Neural crest cell (in vitro differentiated cells): ENCODE measurements at places on chromosomes 6 and 20. TPM values are rescaled to one million over a fixed set of nuclear protein-coding genes. Genes with fewer than 3 reads are reported as not detected.

The SCRT2 gene
- 3.7 and 4.1 TPM in 2 replicates for total RNA-seq

The DST gene
- 117 and 124 TPM in 2 replicates for total RNA-seq

The HLA-DPB1 gene
- total RNA-seq = 18.7 and 20.4 TPM in 2 replicates

The ERVFRD-1 gene
- not detected in 2 replicates for total RNA-seq

The MYB gene
- 6.8 and 8.1 TPM in 2 replicates for total RNA-seq

The HTR1B gene
- 0.16 and 0.18 TPM in 2 replicates for total RNA-seq

The RFX6 gene
- not detected in 2 replicates for total RNA-seq

The PSORS1C2 gene
- total RNA-seq = not detected in 2 replicates

The POLR1C gene
- 45.8 and 60.8 TPM in 2 replicates for total RNA-seq

The SAMD3 gene
- 0.58 and 0.73 TPM in 2 replicates for total RNA-seq

The ADGB gene
- not detected in 2 replicates for total RNA-seq

The HEY2 gene
- 10.8 and 11.6 TPM in 2 replicates for total RNA-seq

The ILRUN gene
- total RNA-seq = 52.0 and 57.8 TPM in 2 replicates

The HSPA12B gene
- total RNA-seq = 1.1 and 1.3 TPM in 2 replicates

The LY6G5C gene
- 9.1 and 11.0 TPM in 2 replicates for total RNA-seq

The CRISP2 gene
- total RNA-seq = not detected in 2 replicates

The SEL1L2 gene
- total RNA-seq = not detected in 2 replicates

The CEP162 gene
- total RNA-seq = 19.4 and 20.6 TPM in 2 replicates

The SPATA25 gene
- total RNA-seq = 0.41 and 2.2 TPM in 2 replicates

The NHSL1 gene
- 54.7 and 56.6 TPM in 2 replicates for total RNA-seq

The ENPP4 gene
- 3.3 and 3.6 TPM in 2 replicates for total RNA-seq

The EDN1 gene
- 0.14 TPM in 1 of 2 replicates, not detected in the other for total RNA-seq

The SSTR4 gene
- total RNA-seq = not detected in 2 replicates

The HTR1E gene
- not detected in 2 replicates for total RNA-seq

The TCF15 gene
- 0.32 and 0.61 TPM in 2 replicates for total RNA-seq

The LY86 gene
- total RNA-seq = not detected in 2 replicates

The TTPAL gene
- 20.6 and 22.3 TPM in 2 replicates for total RNA-seq

The HLA-DOA gene
- 1.7 and 2.8 TPM in 2 replicates for total RNA-seq

The EEF1A2 gene
- total RNA-seq = 4.5 and 4.6 TPM in 2 replicates

The ACTL10 gene
- 0.75 TPM in 2 replicates for total RNA-seq

The UNC5CL gene
- total RNA-seq = 1.5 and 1.6 TPM in 2 replicates

The BTNL2 gene
- not detected in 2 replicates for total RNA-seq

The PRKN gene
- 2.0 and 3.2 TPM in 2 replicates for total RNA-seq

The ZBTB12 gene
- total RNA-seq = 60.8 and 61.1 TPM in 2 replicates

The CST5 gene
- total RNA-seq = not detected in 2 replicates

The EGFL8 gene
- total RNA-seq = 39.3 and 44.0 TPM in 2 replicates

The ULBP3 gene
- total RNA-seq = 16.4 and 17.5 TPM in 2 replicates

The SLC4A11 gene
- total RNA-seq = 0.55 and 0.89 TPM in 2 replicates

The GRM1 gene
- total RNA-seq = 0.20 and 0.63 TPM in 2 replicates

The FAM209B gene
- total RNA-seq = 0.55 TPM in 1 of 2 replicates, not detected in the other

The PDYN gene
- total RNA-seq = 0.55 and 0.63 TPM in 2 replicates

The ZSCAN16 gene
- 11.1 and 11.8 TPM in 2 replicates for total RNA-seq

The C6orf58 gene
- 0.82 TPM in 1 of 2 replicates, not detected in the other for total RNA-seq

The SPATA2 gene
- total RNA-seq = 10.3 and 10.5 TPM in 2 replicates

The NNAT gene
- total RNA-seq = 113 and 119 TPM in 2 replicates

The LAMP5 gene
- total RNA-seq = 0.98 and 1.0 TPM in 2 replicates

The RSPO4 gene
- 0.23 TPM in 1 of 2 replicates, not detected in the other for total RNA-seq

The ZNF133 gene
- total RNA-seq = 12.6 and 16.1 TPM in 2 replicates

The EEF1A1 gene
- 11,869 and 11,975 TPM in 2 replicates for total RNA-seq

The PAK5 gene
- total RNA-seq = 1.8 and 2.0 TPM in 2 replicates

The CALHM4 gene
- total RNA-seq = not detected in 2 replicates

The ARMH2 gene
- not detected in 2 replicates for total RNA-seq
